ENCODE measurements at places on chromosomes 2 and 18. TPM values are rescaled to one million over a fixed set of nuclear protein-coding genes. Genes with fewer than 3 reads are reported as not detected.

Gene RGPD4
- not detected for total RNA-seq

Gene PLA2R1
- total RNA-seq: 0.51 TPM

GRCh38 chr2:205679410-205680009, 2.8 kb upstream of the NRP2 start:
- no peak overlapping the region for H3K4me3 ChIP-seq
- peaks cover 13% of the 10 kb centered on the region for H3K4me1 ChIP-seq
- no peak for DNase-seq
- H3K27ac ChIP-seq: no peak overlapping the region

DNA sequence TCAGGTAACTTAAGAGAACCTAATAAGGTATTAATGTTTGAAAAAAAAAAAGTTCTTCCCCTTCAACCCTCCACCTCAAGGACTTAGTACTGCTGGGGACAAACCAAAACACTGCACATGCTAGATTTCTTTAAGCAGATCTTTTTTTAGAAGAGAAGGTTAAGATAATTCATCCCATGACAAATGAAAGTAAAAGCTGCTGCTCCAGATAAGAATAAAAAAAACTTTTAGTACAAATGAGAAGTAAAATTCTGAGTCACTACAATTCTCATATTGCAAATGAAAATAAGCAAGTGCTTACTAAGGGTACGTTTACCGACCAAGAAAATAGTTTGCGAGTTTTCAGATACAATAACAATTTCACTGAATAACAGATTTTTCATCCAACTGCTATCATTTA, 8.9 kb downstream of the STAM2 start:
- H3K4me3 ChIP-seq: no peak overlapping the region
- no peaks in the 10 kb centered on the region for H3K36me3 ChIP-seq
- H3K4me1 ChIP-seq: peaks cover 22% of the 10 kb centered on the region
- no peak for DNase-seq
- no peaks in the 10 kb centered on the region for H3K27me3 ChIP-seq

DNA sequence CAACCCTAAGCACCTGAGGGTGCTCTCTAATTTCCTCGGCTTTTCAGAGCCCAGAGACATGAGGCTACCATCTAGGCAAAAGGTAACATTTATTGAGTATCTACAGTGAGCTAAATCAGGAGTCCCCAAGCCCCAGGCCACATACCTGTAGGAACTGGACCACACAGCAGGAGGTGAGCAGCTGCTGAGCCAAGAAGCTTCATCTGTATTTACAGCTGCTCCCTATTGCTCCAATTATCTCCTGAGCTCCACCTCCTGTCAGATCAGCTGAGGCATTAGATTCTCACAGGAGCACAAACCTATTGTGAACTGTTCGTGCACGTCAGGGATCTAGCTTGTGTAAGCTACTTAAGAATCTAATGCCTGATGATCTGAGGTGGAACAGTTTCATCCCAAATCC, 70.2 kb downstream of the RND3 start:
- no peak overlapping the region for H3K27ac ChIP-seq
- DNase-seq: no peak
- no peak overlapping the region for H3K4me3 ChIP-seq
- H3K36me3 ChIP-seq: no peaks in the 10 kb centered on the region
- H3K4me1 ChIP-seq: no peaks in the 10 kb centered on the region

DNA sequence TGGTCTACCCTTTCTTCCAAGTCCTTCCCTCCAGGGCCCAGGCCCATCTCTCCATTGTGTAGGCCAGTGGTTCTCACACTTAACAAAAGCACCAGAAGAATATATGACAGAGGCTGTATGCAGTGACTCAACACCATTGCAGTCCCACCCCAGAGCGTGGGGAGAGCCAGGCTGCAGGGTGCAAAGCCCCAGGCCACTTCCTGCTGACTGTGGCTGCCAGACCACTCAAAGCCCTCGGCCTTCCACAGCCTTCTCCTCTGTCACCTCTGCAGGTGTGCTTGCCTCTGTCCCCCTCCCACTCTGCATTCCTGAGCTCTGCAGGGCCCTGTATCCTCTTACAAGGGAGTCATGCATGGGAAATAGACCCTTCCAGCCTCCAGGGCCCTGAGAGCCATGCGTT, 40.4 kb upstream of the ARHGEF4 start:
- H3K27me3 ChIP-seq: no peaks in the 10 kb centered on the region
- no peaks in the 10 kb centered on the region for H3K4me1 ChIP-seq
- no peak for DNase-seq
- no peak overlapping the region for H3K27ac ChIP-seq
- no peaks in the 10 kb centered on the region for H3K36me3 ChIP-seq

GRCh38 chr2:181430406-181431118, 26.6 kb upstream of the ITGA4 start:
- no peak overlapping the region for H3K4me3 ChIP-seq
- H3K27me3 ChIP-seq: no peaks in the 10 kb centered on the region
- H3K4me1 ChIP-seq: no peaks in the 10 kb centered on the region
- H3K36me3 ChIP-seq: no peaks in the 10 kb centered on the region
- no peak overlapping the region for H3K27ac ChIP-seq
- no peak for DNase-seq

Measured in gastrocnemius medialis (tissue), 4 donors.